GM13977 (cell line): ENCODE measurements at places on chromosomes 3 and 15.

GRCh38 chr3:187568171-187568570 lies 102.0 kb downstream of the SST start:
- DNase-seq, result no peak

- DNase-seq, result no peak
Observed at GRCh38 chr3:189360291-189360690, 188.5 kb downstream of the TPRG1 start.

DNA sequence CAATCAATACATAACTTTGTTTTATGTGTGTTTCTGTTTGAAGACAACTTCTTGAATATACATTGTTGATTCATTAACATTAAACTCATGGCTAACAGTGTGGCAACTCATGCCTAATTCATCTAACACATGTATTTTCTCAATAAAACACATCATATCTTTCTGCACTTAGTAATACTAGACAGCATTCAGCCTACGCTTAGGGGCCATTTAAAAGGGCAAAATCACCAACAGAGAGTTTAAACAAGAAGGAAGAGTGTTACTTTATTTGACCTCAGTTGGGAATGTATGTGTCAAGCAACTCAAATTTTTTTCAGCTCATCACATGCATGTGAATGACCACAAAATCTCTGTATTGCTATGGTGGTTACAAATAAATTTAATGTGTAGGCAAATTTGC lies 128.8 kb upstream of the AADACL2 start:
- no peak for DNase-seq

DNA sequence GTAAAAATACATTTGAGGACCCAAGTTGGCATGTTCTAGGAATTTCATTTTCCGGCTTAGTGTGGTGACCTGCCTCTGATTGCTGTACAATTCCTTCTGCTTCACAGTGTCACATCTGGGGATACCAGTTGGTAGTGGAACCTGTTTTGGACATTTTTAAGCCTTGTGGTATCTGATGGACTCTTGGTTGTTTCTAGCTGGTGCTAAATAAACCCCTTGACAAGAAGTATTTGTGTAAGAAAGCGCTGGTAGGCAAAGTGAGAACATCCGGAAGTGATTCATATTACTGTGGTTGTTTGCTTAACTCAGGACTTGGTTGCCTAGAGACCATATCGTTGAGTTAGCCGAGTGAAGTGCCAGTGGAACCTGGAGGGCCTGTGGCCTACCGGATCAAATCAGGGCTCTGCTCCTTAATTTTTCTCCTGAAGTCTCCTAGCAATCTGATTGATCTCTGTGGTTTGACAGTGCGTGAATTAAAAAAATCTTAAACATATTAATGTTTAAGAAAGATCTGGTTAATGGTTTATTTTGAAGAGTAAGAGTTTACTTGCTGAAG lies 12.8 kb downstream of the IQGAP1 start:
- peak; percentile 82 for DNase-seq

DNA sequence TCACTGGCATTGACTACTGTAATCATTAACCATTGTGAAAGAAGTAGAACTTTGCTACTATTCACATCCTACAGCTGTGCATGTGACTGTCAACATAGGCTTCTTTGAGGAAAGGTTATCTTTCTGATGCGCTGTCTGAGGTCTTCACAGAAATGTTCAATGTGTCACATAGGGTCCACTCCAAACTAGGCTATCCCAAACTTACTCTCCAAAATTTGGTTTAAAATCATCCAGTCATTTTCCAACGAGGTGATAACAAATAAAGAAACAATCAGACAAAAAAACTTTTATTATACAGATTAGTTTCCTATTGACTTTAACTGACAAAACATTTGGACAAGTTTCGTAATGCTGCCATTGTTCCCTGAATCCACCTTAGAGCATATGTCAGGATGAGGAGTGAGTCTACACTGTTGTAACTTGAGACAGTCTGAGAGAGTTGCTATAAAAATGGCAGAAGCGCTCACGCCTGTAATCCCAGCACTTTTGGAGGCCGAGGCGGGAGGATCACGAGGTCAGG lies 511.6 kb downstream of the PLOD2 start:
- no peak for DNase-seq

DNA sequence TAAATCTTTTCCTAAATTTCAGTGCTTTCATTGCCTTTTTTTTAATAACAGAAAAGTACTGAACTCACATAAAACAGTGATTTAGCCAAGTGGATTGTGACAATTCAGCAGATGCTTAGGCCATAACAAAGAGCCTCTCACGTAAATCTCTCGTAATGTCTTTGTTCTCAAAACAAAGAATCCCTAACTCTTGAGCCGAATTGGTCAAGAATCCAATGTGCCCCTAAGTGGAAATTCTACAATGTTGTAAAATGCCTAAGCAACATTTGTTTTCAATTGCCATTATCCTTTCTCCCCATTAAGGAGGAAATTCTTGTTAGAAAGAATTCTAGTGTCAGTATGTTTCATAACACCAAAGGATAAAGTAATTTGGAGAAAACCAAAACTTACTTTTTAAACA lies 235.7 kb upstream of the THBS1 start:
- DNase-seq, result no peak

GRCh38 chr3:1087066-1087560 lies 5.7 kb upstream of the CNTN6 start:
- no peak for DNase-seq

DNA sequence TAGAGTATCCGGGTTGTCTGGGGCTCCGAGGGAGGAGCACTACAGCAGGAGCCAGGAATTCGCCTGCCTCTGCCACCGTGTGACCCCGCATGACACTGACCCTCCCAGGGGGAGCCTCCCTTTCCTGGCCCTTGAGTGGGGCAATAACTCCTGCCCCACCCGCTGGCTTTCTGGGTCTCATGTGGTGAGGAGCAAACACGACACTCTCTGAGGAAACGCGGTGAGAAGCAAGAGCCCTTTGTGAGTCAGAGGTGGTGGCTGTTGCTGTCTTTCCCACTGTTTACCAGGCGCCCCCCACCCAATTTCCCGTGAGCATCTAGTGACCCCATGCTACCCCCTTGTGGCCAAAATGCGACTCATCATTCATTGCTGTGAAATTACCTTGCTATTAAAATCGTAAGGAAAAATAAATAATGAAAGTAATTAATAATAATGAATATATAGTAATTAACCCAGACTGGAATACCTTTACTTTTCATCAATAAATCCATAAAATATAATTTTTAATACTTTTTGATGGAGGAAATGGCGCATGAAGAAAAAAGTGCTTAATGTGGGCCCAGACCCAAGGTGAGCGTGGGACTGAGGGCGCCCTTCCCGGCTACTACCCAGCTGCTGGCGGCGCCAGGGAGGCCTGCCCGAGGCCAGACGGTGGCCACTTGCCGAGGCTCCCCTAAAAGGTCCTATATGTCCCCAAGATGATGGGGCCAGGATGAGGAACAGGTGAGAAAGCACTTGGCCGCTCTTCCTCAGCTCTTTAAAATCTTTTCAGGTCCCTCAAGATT lies 29.3 kb downstream of the CCNL1 start:
- DNase-seq, result peak; percentile 39

DNA sequence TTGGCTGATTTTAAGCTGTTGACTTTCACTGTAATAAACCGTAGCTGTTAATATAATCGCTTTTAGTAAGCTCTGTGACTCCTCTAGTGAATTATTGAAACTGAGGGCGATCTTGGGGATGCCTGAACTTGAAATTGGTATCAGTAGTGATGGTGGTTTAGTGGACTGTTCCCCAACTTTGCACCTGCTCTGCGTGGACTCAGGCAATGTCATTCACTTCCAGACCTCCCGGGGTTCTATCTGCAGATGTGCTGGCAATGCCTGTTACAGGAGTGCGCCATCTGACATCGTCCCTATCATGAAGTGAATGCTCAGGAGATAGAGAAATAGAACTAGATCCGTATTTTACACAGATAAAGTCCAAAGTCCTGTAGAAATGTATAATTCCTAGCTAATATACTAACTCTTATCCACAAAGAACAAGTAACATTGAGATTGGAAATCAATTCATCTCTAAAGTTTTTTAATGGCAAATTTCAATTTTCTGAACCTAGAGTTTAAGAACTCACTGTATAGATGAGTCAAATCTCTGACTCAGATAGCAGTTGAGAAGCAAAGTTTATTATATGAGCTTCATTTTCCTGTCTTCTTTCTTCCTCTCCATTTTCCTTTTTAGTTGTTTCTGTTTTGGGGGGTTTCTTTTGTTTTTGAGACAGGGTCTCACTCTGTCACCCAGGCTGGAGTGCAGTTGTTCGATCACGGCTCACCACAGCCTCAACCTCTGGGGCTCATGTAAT lies 51.8 kb downstream of the HEG1 start:
- no peak for DNase-seq

DNA sequence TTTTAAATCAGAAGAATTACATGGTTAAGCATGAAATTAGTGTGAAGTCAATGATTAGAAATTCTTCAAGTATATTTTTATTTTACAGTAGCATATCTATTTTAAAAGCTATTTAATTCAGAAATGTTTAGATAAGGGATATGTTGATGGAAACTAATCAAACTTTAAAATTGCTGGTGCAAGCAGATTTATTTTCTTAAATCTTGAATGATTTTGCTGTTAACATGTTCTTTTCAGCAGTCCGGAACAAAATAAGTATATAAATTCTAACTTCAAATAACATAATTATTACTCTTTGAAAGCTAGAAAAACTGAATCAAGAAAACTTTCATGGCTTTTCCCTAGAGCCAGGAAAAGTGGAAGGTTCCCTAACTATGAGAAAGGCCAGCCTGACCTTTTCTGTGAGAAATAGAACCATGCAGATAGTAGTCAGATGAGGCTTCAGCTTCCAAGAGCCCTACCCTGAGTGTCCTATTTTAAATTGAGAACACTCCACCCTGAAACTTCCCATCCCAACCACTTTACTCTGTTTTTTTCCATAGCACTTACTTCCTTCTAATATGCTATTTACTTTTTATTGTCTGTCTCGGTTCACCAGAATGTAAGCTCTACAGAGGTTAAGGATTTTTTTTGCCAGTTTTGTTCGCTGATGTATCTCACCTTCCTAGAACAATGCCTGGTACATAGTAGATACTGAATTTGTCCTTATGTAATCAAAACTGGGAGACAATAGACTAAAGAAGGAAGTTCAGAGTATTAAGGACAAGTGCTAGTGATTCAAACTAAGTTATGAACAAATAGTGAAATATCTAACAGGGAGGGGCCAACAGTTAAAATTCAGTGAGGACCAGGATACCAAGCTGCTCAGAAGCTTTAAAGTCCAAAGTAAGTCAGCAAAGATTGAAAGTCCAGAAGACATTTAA lies 66.8 kb downstream of the CD200R1L start:
- no peak for DNase-seq

- no peak for DNase-seq
Observed at GRCh38 chr15:58669108-58669507, 80.4 kb downstream of the ADAM10 start.
